ENCODE measurements at places on chromosomes 1 and 21.

DNA sequence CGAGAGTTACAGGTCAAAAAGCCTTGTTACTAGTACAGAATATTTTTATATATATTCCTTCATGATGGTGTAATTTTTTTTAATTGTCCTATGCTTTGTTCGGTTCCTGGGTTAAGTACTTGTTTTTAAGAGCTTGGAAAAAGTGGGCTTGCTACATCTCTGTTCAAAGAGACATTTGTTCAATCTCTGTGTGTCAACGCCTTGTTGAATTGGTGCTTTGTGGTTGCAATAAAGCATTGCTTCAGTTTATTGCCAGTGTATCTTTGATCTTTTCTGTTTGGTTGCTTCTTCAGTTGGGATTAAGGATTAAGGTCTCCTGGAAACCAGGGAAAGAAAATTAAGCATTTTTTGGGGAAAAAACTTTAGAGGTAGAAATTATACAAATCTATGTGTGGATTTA is 47.7 kb upstream of the DNASE2B start:
- DNase-seq: no peak

DNA sequence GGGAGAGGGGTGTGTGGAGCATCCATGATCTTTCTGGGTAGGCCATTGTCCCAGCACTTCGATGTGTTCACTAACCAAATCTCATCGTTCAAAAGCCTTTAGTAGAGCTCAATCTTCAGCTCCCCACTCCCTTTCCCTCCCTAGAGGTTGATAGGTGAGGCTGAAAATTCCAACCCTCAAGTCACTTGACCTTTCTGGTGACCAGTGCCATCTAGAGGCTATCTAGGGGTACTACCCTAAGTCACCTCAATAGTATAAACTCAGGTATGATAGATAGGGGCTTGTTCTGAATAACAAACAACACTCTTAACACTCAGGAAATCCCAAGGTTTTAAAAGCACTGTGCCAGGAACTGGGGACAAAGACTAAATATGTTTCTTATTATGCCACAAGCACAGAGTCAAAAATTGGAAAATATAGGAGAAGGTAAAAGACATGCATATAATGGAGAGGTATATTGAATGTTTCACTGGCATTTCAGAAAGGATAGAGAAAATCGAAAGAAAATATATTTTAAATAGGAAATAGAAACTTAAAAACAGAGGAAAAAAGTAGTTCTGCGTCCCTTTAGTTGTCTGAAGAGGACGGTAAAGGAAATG is 42.9 kb upstream of the CD53 start:
- DNase-seq: no peak

DNA sequence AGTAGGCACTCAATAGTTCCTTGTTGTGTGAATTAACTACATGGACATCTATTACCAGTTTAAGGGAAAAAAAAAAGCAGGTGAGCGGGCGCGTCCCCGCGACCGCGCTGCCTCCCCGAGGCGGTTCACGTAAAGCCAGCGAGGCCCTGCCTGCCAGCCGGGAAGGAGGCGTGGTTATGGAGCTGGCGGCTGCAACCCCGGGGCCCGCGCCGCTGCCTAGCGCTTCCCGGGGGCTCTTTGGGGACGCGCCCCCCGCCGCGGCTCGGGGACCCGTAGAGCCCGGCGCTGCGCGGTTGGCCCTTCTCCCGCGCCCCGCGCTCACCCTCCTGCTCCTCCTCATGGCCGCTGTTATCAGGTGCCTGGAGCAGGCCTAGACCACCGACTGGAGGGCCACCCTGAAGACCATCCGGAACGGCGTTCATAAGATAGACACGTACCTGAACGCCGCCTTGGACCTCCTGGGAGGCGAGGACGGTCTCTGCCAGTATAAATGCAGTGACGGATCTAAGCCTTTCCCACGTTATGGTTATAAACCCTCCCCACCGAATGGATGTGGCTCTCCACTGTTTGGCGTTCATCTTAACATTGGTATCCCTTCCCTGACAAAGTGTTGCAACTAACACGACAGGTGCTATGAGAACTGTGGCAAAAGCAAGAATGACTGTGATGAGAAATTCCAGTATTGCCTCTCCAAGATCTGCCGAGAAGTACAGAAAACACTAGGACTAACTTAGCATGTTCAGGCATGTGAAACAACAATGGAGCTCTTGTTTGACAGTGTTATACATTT is 2.6 kb upstream of the CC2D1B start:
- peak; percentile 12 for DNase-seq

DNA sequence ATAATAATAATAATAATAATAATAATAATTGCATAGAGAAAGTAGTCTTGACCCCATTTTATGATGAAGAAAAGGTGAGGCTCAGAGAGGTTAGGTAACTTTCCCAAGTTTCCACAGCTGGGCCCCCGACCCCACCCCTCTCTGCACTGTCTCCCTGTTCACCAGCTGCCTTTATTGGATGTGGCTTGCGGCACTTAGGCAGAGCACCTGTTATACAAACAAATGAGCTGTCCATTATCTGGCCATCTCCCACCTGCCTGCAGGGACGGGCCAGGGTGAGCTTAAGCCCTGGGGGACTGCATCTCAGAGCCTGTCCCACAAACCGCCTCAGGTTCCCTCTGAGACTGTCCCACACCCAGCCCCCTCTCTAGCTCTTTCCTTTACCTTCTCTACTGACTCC is 10.1 kb upstream of the EFNA1 start:
- DNase-seq: no peak

- no peak for DNase-seq
Measured at GRCh38 chr1:90834886-90835660, 118.0 kb upstream of the BARHL2 start.

- no peak for DNase-seq
Measured at GRCh38 chr1:208279826-208280588, 35.8 kb upstream of the PLXNA2 start.

- no peak for DNase-seq
Measured at GRCh38 chr1:906600-907420, 16.9 kb upstream of the SAMD11 start.

GRCh38 chr1:199646761-199647160 is 380.7 kb upstream of the NR5A2 start:
- no peak for DNase-seq

DNA sequence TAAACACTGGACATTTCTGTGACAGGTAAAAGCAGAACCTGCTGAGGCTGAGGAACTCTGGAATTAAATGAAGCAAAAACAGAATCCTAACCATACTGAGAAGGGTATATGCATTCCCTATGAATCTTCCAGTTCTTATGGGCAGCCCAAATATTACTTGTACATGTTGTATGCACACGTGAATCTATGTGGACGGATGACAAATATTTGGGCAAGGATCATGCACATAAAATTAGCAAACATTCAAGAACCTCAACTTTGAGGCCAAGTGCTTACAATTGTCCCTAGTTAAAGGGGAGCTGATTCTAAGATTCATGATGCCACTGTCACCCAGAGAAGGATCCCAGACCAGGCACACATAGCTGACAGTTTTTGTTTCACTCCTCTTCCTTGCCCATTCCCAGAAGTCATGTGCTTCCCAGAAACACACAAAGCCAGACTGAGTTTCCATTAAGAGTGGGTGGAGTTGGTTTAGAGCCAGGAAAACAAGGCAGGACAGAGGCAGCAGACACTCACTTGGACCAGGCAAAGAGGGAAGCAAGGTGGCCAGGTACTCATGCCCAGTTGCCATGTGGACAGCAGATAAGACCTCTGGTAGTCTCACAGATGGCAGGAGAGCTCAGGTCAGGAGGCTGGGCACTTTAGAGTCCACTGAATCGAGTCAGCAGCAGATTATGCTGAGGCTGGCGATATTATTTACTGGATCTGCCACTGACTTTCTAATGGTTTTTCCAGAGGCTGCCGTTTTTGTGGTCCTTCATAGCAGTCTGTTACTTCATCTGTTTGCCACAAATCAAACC is 25.6 kb downstream of the AK2 start:
- DNase-seq: no peak

GRCh38 chr1:213166852-213167251 is 115.8 kb downstream of the RPS6KC1 start:
- no peak for DNase-seq

- DNase-seq: no peak
Measured at GRCh38 chr21:14058566-14058965, 152.2 kb downstream of the LIPI start.

DNA sequence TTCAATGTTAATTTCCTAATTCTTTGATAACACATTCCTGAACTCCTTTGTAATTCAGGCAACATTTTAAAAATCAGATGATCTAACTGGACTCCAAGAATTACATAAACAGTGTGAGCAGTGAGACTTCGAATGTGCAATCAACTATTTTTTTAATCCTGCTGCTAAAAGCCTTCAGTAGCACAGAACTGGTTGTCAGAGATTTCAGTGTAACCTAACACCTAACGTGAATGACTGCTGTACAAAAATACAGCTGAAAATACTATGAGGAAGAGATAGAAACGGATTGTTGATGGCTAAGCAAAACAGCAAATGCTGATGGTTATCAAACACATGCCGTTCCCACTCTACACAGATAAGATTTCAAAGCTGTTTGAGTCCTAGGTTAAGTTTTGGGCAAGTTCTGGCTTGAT is 46.1 kb downstream of the APP start:
- DNase-seq: no peak

DNA sequence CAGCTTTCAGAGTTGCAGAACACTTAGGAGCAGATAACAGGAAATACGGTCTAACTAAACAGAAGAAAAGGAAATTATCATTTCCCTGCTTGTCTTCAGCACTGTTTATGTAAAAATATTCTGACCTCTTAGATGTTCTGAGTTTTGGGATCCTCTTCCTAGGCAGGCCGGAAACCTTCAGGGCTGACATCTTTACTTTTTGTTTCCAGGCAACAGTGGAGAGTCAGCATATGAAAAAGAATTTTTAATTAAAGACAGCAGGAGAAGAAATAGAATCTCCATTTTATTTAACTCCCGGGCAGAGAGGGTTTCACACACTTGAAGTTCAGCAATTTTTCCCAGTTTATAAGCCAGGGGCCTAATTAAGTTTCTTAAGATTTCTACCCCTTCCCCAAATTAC is 5.1 kb upstream of the RIPPLY3 start:
- no peak for DNase-seq

GRCh38 chr1:97947695-97948094 is 26.9 kb upstream of the DPYD start:
- no peak for DNase-seq

DNA sequence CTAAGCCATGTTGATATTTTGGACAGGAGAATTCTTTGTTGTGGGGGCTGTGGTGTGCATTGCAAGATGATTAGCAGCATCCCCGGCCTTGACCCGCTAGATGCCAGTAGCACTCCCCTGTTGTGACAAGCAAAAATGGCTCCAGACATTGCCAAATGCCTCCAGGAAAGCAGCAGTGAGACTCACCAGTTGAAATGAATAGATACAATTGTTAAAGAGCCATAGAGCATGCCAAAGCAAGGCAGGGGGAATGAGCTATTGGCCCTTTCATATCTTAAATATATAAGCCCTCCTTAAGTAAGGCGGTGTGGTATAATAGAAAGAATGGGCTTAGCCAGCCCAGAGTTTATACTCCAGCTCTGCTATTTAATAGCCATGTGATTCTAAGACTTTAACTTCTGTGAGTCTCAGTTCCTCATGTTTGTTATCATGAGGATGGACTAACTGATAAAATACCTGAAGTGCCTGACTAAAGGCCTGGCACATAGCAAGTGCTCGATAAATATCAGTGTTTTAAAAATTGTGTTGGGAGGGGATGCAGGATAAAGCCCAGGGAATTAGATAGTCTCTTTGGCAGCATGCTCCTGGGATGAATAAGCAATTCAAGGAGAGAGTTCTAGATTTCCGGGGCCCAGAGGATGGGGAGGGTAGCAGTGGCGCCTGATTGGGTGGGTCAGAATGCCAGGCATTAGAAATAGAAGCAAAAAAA is 21.1 kb upstream of the RGS4 start:
- no peak for DNase-seq

DNA sequence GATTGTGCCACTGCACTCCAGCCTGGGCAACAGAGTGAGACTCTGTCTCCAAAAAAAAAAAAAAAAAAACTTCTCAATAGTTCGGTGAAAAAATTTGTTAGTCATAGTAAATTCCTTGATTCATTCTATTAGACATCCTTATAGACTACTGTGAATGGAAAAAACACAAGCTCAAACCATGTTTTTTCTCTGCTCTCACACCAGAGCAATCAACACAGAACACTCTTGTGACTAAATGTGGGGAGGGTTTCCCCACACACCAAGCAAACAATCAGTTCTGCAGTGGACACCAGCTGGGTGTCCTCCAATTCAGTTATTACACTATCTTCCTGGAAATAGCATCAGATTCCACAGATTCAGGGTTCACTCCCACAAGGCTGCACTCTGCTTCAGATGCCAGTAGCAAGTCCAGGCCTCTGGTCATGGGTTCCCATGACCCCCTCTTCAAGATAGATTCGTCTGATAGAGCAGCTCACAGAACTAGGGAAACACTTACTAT is 69.1 kb upstream of the TEKT2 start:
- no peak for DNase-seq

DNA sequence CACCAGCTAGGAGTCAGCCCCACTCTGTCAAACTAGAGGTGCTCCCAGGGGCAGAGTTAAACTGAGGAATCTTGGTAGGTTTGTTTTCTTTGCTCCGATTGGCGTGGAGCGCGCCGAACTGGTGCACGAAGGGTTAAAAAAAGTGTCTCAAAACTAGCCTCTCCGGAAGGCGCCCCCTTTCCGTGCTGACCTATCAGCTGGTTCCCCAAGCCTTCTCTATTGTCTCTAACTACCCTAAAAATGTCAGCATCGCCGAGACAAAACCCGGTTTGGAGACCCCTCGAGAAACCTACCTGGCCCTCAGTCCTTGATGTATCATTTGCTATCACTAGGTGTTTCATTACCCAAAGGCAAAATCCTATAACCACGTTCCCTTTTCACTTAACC is 2.2 kb downstream of the TGFB2 start:
- DNase-seq: no peak

DNA sequence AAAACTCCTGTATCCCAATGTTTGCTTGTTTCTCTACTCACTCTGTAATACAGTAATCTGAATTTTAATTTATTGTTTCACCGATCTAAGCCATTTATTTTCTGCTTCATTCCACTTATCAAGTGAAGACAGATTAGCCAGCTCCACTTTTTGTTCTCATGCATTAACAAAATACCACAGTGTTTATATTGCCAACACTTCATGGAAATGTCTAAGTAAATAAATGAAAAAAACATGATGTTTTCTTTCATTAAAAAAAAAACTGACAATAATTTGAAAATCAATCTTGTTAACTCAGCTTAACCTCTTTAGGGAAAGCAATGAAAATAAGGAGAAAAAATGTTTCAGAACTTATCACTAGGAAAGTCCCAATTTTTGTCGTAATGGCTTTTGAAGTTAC is 11.5 kb downstream of the ARHGAP29 start:
- no peak for DNase-seq

DNA sequence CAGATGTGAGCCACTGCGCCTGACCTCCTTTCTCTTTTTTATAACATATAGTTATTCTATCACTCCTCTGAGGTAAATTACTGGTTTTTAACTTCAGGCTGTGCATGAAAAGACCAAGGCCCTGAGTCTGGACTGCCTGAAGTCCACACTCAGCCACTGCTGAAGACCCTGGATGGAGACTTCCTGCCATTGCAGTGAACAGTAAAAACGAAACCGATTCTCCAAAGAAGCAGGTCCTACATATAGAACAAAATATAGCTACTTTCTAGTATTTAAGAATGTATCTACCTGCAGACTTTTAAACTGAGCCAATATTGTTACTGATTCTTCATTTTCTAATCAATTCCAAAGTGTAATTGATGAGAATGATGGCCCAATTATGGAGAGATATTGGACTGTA is 232.8 kb downstream of the CHRM3 start:
- DNase-seq: no peak

- DNase-seq: no peak
Measured at GRCh38 chr1:53669621-53670191, 69.3 kb downstream of the GLIS1 start.
